CD4-positive, alpha-beta T cell treated with Interleukin-15 for 1 hour (primary cell): ENCODE measurements at places on chromosomes 13 and 19.

- DNase-seq: no peak
Observed at GRCh38 chr19:7710616-7711015, 8.7 kb upstream of the FCER2 start.

- no peak for DNase-seq
Observed at GRCh38 chr13:44198826-44199225, 174.8 kb upstream of the SERP2 start.

DNA sequence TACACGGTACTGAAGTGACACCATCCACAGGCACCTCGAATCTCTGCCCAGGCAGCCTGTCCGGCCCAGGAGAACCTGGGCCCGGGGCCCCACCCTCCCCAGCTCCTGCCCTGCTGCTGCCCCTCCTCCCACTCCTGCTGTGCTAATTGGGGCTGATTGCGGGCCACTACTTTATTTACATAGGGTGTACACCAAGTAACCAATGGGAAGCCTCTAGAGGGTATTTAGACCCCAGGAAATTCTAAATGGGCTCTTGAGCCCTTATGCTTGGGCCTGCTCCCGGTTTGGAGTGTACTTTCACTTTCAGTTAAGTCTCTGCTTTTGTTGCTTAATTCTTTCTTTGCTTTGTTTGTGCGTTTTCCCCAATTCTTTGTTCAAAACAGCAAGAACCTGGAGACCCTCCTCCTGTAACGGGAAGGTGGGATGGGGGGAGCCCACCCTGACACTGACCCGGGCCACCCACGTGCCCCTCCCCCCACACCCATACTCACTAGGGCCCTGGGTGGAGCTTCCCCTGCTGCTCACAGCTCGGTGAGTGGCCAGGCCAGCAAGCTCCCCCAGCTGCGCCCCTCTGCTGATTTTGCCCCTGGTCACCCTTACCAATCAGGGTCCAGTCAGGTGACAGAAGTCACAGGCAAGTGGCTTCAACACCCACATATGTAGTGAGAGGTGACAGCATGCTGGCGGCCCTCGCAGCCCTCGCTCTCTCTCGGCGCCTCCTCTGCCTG lies 9.4 kb downstream of the SCGB2B2 start:
- no peak for DNase-seq

GRCh38 chr19:15469513-15470297 lies 5.4 kb upstream of the RASAL3 start:
- peak; percentile 31 for DNase-seq

DNA sequence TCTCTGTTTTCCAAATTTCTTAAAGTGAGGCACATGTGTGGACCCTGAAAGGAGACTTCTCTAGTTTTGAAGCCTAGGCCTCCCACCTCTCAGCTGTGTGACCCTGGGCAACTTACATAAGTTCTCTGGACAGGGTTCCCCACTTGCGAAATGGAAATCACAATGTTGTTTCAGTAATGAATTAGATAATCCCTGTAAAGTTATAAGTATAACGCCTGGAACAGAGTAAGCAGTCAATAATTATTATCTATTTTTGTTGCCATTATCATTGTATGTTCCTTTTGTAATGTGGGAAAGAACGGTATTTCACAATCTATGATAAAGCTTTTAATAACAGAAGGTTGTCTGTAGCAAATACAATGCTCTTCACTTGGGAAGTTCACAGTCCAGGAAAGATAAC lies 437.3 kb upstream of the ZNF507 start:
- DNase-seq: no peak

DNA sequence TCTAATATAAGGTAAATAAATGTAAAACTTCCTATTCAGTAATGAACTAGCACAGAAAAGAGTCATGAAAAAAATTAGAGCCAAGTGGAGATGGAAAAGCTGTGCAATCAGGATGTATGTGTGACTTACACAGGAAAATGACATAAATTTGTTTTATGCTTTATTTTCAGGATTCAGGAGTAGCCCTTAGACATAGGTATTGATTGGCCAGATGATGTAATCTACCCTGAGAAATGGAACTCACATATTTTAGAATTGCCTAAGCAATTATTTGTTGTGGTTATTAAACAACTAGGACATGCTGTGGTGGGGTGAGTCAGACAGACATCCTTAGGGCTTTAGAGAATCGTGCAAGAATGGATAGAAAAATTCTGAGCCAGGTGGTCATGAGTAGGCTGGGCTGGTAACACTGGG lies 110.6 kb downstream of the PCDH9 start:
- DNase-seq: no peak

GRCh38 chr13:36872621-36873020 lies 47.4 kb downstream of the SMAD9 start:
- DNase-seq: no peak

- DNase-seq: no peak
Observed at GRCh38 chr13:106432636-106433035, 102.8 kb downstream of the EFNB2 start.

- no peak for DNase-seq
Observed at GRCh38 chr13:64256751-64257150, 2841.1 kb upstream of the PCDH20 start.

DNA sequence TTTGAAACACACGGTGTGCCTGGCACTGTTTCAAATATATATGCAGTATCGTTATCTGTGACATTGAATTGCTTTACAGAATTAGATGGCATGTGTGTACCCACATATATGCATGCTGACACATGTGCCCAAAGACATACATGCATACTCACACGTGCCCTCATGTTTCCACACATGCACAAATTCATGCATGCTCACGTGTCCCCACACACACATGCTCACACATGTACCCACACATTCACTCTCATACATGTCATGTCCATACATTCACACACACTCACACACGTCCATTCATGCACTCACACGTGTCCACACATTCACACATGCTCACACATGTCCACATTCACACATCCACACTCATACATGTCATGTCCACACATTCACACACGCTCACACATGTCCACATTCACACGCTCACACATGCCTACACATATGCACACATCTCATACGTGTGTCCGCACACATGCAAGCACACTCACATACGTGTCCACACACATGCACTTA lies 17.9 kb upstream of the C13orf46 start:
- DNase-seq: no peak
